ENCODE measurements at places on chromosomes 5 and 9. TPM values are rescaled to one million over a fixed set of nuclear protein-coding genes. Genes with fewer than 3 reads are reported as not detected.
A peak's percentile ranks its signal among the peaks of the same experiment; 100 is the strongest.

Gene TMEM174
- total RNA-seq, result not detected

Gene PRLR
- 9.1 TPM for total RNA-seq

DNA sequence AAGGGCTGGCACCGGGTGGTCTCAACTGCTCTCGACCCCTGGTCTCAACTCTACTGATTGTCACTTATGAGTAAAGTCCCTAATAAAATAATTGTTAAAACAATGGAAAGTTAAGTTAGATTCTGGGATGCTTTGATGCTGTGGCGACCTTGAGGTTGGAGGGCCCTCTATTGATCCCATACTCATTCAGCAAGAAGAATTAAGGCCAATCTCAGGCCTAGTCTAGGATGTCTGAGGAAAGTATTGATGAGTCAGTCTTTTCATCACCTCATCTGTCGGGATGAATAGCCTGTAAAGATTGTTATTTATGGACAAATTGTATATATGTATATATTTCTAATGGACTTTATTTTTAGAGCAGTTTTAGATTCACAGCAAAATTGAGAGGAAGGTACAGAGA, 50.8 kb downstream of the WDR36 start:
- no peaks in the 10 kb centered on the region for H3K27me3 ChIP-seq
- no peak overlapping the region for H3K4me3 ChIP-seq
- no peak for DNase-seq
- no peaks in the 10 kb centered on the region for H3K4me1 ChIP-seq
- H3K36me3 ChIP-seq, result no peaks in the 10 kb centered on the region

DNA sequence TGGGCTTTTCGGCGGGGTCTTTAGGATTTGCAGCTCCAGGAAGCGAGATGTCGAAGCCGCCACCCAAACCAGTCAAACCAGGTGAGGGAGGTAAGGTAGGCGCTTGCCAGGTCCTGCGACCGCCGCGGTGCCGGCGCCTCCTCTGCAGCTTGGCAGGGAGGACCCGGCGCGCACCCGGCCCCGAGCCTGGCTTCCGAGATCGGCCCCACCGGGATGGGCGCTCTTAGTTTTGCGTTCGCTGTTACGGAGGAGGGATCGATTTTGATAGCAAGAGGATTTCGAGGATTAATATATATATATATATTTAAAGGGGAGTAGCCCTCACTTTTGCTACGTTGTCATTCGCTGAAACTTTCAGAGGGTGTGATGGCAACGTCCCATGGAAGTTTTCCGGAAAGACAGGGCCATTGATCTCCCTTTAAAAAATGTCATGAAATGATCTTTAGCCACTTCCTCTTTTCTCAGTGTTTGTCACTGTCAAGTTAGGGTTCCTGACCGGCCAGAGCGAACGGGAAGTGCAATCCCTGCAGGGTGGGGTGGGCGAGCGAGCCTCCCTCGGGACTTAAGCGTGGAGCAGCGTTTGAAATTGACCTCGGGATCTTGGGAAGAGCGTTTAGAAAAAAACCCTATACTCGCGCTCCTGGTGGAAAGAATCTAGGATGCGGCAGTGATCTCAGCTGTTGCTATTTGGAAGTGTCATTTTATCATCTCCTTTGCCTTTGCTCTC, 495 bp downstream of the OSTF1 start:
- H3K4me1 ChIP-seq, result peaks cover 5% of the 10 kb centered on the region
- H3K27me3 ChIP-seq, result no peaks in the 10 kb centered on the region
- peak; percentile 68 for DNase-seq

GRCh38 chr5:132566657-132567056, 9.9 kb downstream of the RAD50 start:
- H3K27me3 ChIP-seq, result no peaks in the 10 kb centered on the region
- H3K27ac ChIP-seq, result no peak overlapping the region
- no peak overlapping the region for H3K4me3 ChIP-seq
- no peak for DNase-seq
- no peaks in the 10 kb centered on the region for H3K4me1 ChIP-seq

- H3K36me3 ChIP-seq, result no peaks in the 10 kb centered on the region
- H3K27ac ChIP-seq, result no peak overlapping the region
- no peaks in the 10 kb centered on the region for H3K4me1 ChIP-seq
- DNase-seq, result no peak
- no peak overlapping the region for H3K4me3 ChIP-seq
Observed at GRCh38 chr9:91001146-91001611, 199.6 kb downstream of the SYK start.

Gene SLC12A2
- total RNA-seq, result 176 TPM

- DNase-seq, result no peak
- H3K4me1 ChIP-seq, result no peaks in the 10 kb centered on the region
- peaks cover 15% of the 10 kb centered on the region for H3K36me3 ChIP-seq
- H3K27ac ChIP-seq, result no peak overlapping the region
- no peaks in the 10 kb centered on the region for H3K27me3 ChIP-seq
Observed at GRCh38 chr9:37976714-37977477, 73.0 kb upstream of the SLC25A51 start.

Gene CDKN2B
- 375 TPM for total RNA-seq

- H3K36me3 ChIP-seq, result no peaks in the 10 kb centered on the region
- H3K4me1 ChIP-seq, result no peaks in the 10 kb centered on the region
- H3K27me3 ChIP-seq, result no peaks in the 10 kb centered on the region
Observed at GRCh38 chr9:75333624-75334023, 245.3 kb downstream of the OSTF1 start.

- H3K4me1 ChIP-seq, result no peaks in the 10 kb centered on the region
- DNase-seq, result no peak
- H3K27me3 ChIP-seq, result no peaks in the 10 kb centered on the region
- no peak overlapping the region for H3K4me3 ChIP-seq
- no peaks in the 10 kb centered on the region for H3K36me3 ChIP-seq
Observed at GRCh38 chr5:41093803-41094202, 22.7 kb upstream of the MROH2B start.

GRCh38 chr9:127578627-127578951, 33.5 kb upstream of the STXBP1 start:
- no peaks in the 10 kb centered on the region for H3K27me3 ChIP-seq
- peak overlapping the region; percentile 27 for H3K27ac ChIP-seq
- H3K4me1 ChIP-seq, result peaks cover 15% of the 10 kb centered on the region
- no peaks in the 10 kb centered on the region for H3K36me3 ChIP-seq
- H3K4me3 ChIP-seq, result peak overlapping the region; percentile 16
- no peak for DNase-seq

- H3K4me1 ChIP-seq, result no peaks in the 10 kb centered on the region
- H3K36me3 ChIP-seq, result no peaks in the 10 kb centered on the region
- no peak overlapping the region for H3K4me3 ChIP-seq
- H3K27ac ChIP-seq, result no peak overlapping the region
- no peak for DNase-seq
Observed at GRCh38 chr5:23026252-23027170, 173.4 kb upstream of the CDH12 start.

DNA sequence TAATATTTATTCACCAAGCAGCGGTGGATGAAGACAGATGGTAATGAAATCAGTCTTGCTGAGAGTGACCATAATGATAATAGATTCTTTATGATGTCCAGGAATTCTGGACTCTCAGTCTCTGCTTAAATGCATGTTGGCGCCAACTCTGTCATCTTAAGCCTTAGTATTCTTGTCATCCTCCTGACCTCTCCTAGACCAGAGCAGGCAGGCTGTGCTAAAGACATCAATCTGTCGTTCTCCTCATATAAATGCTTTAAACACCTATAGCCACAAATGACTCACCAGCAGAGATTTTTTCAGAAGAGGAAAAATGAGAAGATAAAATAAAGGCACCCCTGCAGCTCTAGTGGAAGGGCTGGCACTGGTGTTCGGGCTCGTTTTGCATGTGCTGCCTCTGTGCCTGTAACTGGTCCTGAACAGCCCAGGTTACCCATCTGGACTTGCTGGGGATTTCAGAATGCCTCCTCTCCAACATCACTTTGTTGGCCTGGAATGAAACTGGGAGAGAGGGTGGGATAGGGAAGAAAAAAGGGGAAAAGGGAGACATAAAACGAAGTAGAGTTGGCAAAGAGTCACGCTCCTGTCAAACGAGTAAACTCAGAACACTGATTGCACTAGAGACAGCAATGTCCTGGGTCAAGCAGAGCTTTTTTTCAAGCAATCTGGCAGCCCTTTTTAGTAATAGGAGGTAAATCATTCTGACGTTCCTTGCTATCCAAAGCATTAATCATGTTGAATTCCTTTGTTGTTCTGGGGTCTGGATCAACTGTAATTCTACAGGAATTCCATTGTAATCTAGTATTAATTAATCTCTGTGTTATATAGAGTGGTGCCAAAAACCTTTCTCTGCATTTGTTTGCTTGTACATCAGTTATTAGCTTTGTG, 195.5 kb upstream of the CLINT1 start:
- no peak overlapping the region for H3K4me3 ChIP-seq
- H3K27me3 ChIP-seq, result no peaks in the 10 kb centered on the region

GRCh38 chr9:27940535-27940934, 367.3 kb upstream of the C9orf72 start:
- no peaks in the 10 kb centered on the region for H3K27me3 ChIP-seq
- DNase-seq, result no peak
- no peaks in the 10 kb centered on the region for H3K4me1 ChIP-seq
- H3K27ac ChIP-seq, result no peak overlapping the region
- H3K4me3 ChIP-seq, result no peak overlapping the region

- no peak for DNase-seq
- peak overlapping the region; percentile 73 for H3K4me3 ChIP-seq
- H3K36me3 ChIP-seq, result no peaks in the 10 kb centered on the region
- no peaks in the 10 kb centered on the region for H3K4me1 ChIP-seq
Observed at GRCh38 chr5:129905473-129906176, 1.4 kb downstream of the CHSY3 start.

Gene PLPPR1
- total RNA-seq, result not detected

Gene TOPORS
- total RNA-seq, result 14.9 TPM

All from Peyer's patch (tissue), 4 donors.